ENCODE measurements at places on chromosomes 16 and 17.

- no peak for DNase-seq
These were observed 250.5 kb downstream of the CEP112 start for GRCh38 chr17:65941356-65941899.

- DNase-seq: peak; percentile 13
These were observed 8.0 kb downstream of the SPPL2C start for GRCh38 chr17:45852535-45853297.

- DNase-seq: no peak
These were observed 43.9 kb upstream of the SSTR5 start for GRCh38 chr16:1028524-1029258.

DNA sequence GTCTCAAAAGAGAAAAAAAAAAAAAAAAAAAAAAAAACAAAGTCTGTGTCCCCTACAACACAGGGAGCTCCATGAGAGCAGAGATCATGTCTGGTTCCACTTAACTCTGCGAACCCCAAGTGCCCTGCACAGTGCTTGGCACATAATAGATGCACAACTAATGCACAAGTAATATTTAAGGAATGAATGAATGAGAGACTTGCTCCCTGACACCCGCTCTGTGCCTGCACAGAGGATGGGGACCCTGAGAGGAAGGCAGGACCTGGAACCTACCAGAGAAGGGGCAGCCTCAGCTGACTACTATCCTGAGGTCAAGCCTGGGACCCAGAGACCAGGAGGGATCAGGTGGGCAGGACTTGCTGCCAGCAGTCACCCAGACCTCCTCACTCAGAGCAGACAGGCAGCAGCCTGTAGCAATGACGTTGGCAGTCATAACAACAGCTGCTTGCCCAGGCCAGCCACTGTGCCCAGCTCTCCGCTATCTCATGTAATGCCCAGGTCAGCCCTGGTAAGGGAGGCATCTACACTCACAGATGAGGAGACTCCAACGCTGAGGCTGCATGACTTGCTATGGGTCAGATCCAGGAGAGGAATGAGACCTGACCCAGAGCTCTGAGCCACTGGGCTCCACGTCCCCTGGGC is 2.9 kb downstream of the MYO15A start:
- DNase-seq: no peak

DNA sequence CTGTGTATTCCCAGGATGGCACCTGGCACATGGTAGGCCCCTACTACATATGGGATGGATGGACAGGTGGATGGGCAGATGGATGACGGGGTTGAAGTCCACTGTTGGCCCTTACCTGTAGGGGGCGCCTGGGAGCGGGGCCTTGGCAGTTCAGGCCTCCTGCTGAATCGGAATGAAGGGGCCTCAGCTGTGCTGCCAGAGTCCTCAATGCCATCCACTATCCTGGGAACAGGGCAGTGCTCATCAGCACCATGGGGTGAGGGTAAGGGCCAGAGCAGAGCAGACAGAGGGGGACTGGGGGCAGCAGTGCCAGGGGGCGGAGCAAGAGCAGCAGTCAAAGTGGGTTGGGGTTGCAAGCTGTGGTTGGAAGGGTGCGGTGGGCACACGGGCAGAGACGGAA is 8.3 kb upstream of the RAB5C start:
- no peak for DNase-seq

- peak; percentile 62 for DNase-seq
These were observed 12.9 kb downstream of the ZNRF1 start for GRCh38 chr16:75011634-75012307.

GRCh38 chr17:28948873-28949184 is 2.5 kb downstream of the PHF12 start:
- no peak for DNase-seq

GRCh38 chr17:44952946-44953475 is 5.4 kb upstream of the KIF18B start:
- DNase-seq: no peak

DNA sequence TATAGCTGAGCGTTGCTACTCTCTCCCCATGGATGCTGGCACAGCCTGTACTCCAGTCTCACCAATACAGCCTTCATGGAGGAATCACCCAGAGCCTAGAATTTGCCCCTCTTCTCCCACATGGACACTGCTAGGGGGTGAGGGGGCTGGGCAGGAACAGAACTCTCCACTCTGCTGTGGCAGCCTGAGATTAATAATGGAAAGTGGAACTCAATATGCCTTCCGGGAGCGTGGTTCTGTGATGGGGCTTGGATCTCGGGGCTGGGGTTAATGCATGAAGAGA is 1.2 kb downstream of the SLC9A5 start:
- no peak for DNase-seq

GRCh38 chr16:46980926-46981325 is 7.5 kb upstream of the DNAJA2 start:
- no peak for DNase-seq

- DNase-seq: no peak
These were observed 20.0 kb downstream of the NUP93 start for GRCh38 chr16:56749672-56750491.

- DNase-seq: no peak
These were observed 16.6 kb downstream of the NOS2 start for GRCh38 chr17:27783440-27784350.

- DNase-seq: no peak
These were observed 41.1 kb downstream of the MYO18A start for GRCh38 chr17:29138971-29139691.

GRCh38 chr16:1772362-1772907 is at the start of gene EME2:
TSS of gene EME2 (plus strand) at chr16:1772810. CDS start at chr16:1773228, 418 bp downstream.
- DNase-seq: no peak

GRCh38 chr16:85441189-85441889 is 171.8 kb upstream of the GSE1 start:
- no peak for DNase-seq

DNA sequence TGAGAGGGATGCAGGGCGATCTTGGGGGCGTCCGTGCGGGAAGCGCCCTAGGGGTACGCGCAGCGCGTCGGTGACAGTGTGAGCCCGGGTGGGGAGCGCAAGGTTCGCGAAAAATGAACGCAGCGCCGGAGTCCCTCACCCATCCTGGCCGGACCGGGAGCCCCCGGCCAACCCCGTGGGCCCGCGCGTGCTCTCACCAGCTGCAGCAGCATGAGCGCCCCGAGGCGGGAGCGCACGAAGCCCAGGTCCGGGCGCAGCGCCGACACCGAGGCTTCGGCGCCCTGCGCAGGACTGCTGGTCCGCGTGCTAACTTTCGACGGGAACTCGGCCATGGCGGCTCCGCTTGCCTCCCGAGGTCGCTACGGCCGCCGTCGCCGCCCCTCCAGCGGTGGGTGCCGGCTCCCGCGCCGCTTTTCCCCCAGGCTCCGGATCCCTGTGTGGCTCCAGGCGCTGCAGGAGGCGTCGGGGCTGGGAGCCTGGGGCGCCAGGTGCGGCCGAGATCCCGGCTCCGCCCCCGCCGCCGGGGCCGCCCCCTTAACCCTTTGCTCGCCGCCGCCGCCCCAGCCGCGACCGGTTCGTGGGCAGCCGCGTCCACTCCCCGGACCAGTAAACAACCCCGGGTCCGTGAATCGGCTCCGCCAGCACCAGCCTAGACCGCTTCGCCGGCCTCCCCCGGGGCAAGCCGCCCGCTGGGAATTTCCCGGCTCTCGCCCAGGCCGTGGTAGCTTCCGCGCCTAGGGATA is at the start of gene PLLP:
PLLP (minus strand) TSS at position 464 of the 743 bp plus-strand sequence; CDS start at position 332, 132 bp downstream.
- no peak for DNase-seq
